ENCODE measurements at places on chromosomes 2 and 18.

- DNase-seq, result no peak
Observed at GRCh38 chr2:230861552-230862255, 3.0 kb upstream of the ITM2C start.

GRCh38 chr2:181953881-181954537, 31.6 kb upstream of the PPP1R1C start:
- DNase-seq, result peak; percentile 64

DNA sequence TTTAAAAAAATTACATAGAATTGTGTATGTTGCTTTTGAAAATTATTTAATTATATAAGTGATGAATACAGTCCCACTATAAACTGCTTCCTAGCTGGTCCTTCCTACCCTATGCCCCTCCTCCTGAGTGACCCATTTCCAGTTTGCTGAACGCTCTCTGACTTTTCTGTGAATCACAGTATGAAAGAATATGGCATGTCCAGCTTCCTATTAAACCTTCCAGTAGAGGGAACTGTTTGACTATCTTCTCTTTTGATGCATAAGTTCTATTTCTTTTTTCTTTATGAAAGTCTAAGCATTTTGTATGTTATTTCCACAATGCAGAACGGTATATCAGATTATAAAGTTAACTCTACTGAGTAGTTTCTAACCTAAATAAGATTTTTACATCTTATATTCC, 41.3 kb downstream of the PSMG2 start:
- no peak for DNase-seq

- peak; percentile 43 for DNase-seq
Observed at GRCh38 chr2:146267093-146267492, 1577.7 kb upstream of the ACVR2A start.

DNA sequence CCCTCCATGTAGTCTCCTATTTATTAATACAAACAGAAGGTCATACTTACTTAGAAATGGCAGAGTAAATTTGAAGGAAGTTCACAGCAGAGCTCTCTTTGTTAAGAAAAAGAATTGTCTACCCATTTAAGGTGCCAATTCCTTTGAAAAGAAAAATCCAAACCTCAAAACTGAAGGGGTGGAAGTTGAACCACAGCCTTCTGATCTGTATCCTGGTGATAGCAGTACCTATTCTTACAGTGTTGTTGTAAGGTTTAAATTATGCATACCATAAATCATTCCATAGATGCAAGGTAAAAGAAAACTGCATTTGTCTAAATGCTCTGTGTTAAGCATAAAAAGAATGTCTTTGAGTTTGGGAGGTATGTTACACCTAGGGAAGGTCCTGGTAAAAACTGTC, 47.6 kb downstream of the COBLL1 start:
- DNase-seq, result no peak

DNA sequence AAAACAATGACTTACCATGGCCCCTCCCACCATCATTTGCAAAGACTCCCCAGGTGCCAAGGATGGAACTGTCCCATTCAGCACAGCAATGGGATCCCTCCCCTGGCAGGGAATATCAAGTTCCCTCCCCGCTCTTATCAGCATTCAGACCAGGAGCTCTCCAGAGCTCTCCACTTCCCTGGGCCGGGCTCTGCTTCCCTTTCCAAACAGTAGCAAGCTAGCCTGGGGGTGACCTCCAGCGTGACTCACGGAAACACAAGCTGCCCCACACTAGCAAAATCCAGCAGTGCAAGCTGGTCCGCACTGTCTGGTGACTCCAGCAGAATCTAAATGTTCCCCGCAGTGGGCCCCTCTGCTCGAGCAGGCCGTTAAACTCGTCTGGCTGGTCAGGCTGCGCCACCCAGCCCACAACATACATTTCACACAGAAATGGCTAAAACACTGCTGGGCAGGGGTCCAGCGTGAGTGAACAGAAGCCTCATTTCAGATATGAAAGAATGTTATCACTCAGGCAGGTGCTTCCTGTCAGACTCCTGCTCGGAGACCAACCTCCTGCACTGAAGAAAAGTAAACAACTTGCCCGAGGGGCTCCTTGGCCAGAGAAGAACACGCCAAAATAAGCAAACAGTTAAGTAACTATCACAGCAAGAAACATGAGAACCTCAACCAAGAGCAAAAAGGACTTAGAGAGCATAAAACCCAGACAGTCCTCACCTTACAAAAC, 33.9 kb downstream of the STAT1 start:
- peak; percentile 70 for DNase-seq

DNA sequence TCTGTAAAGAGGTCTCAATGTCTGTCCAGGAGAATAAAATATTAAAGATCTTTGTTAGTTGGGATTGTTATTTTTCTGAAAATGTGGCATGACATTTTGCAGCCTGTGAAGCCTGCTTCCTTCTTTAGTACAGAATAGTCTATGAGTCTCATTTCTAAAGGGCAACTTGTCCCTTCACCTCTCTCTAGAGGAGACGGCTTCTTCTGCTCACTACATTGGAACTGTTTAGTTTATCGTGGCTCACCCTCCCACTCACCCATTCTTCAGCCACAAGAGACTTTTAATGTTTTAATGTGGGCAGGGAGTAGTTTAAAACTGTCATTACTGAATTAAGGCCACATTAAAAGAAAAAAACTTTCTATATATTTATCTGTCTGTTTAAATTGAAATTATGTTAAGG, 161.0 kb downstream of the BARD1 start:
- DNase-seq, result no peak

DNA sequence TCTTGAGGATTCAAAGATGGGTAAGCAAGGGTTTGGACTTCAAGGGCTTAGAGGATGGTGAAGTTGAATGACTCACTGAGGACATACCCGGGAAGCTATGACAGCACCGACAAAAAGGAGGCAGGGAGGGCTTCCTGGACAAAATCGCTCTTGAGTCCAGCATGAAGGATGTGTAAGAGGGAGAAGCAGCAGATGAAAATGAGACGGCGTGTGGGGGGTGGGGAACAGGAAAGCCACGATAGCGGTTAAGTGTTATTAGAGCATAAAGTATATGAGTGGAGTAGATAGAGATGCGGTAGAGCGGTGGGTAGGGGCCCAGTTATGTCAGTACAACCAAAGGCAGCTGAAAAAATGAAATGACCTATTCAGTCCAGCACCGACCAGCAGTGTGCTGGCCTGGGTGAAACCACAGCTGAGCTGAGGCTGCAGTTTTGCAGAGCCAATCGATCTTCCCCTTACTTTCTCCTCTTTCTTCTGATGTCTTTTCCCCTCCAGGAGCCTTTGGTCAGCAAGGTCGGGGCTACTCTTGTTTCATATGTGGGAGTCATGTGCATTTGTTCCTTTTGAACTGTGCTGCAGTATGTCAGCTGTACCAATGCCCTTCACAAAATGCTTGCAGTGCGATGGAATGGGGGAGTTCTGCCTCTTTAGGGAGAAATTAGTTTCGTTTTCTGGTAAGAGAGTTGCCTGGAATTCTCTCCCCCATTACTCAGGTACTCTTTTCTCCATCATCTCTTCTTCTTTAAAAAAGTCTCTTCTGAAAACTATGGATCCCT, 2.0 kb upstream of the THUMPD2 start:
- DNase-seq, result no peak

Measured in right forelimb (tissue), 1 donor.